Kidney epithelial cell (primary cell): ENCODE measurements at places on chromosomes 16 and 17. TPM values are rescaled to one million over a fixed set of nuclear protein-coding genes. Genes with fewer than 3 reads are reported as not detected.

The MYCBPAP gene
- 0.14 and 0.50 TPM in 2 replicates for total RNA-seq

The ATAD5 gene
- 2.8 and 3.8 TPM in 2 replicates for total RNA-seq

The KRTAP4-3 gene
- not detected in 2 replicates for total RNA-seq

The RNF222 gene
- total RNA-seq: 0.14 TPM in 1 of 2 replicates, not detected in the other

The VMO1 gene
- not detected in 2 replicates for total RNA-seq

The HNF1B gene
- 15.1 and 20.7 TPM in 2 replicates for total RNA-seq

The TPSG1 gene
- total RNA-seq: not detected in 2 replicates

The KRT13 gene
- 0.96 TPM in 1 of 2 replicates, not detected in the other for total RNA-seq

The TVP23A gene
- total RNA-seq: 0.21 and 0.62 TPM in 2 replicates

The MMP15 gene
- total RNA-seq: 78.7 and 87.1 TPM in 2 replicates

The CD300LB gene
- total RNA-seq: 0.07 TPM in 1 of 2 replicates, not detected in the other

The ARL5C gene
- total RNA-seq: not detected in 2 replicates

The SLC6A2 gene
- total RNA-seq: not detected in 2 replicates

The TNP2 gene
- total RNA-seq: not detected in 2 replicates

The MMP2 gene
- total RNA-seq: 188 and 216 TPM in 2 replicates

The SETD1A gene
- total RNA-seq: 7.2 TPM in 2 replicates

The PLA2G10 gene
- not detected in 2 replicates for total RNA-seq

The PPY gene
- not detected in 2 replicates for total RNA-seq

The TEKT1 gene
- not detected in 2 replicates for total RNA-seq

The MYH3 gene
- 0.33 and 0.41 TPM in 2 replicates for total RNA-seq

The SCNN1G gene
- not detected in 2 replicates for total RNA-seq

The CLN3 gene
- 30.3 and 41.5 TPM in 2 replicates for total RNA-seq
